ENCODE measurements at places on chromosomes 6 and 20. TPM values are rescaled to one million over a fixed set of nuclear protein-coding genes. Genes with fewer than 3 reads are reported as not detected.

The ZNF391 gene
- 3.7 TPM for total RNA-seq

The ACAT2 gene
- 108 TPM for total RNA-seq

The TTLL9 gene
- not detected for total RNA-seq

The PTPRT gene
- not detected for total RNA-seq

The MEA1 gene
- 115 TPM for total RNA-seq

The C20orf141 gene
- not detected for total RNA-seq

The GPR63 gene
- total RNA-seq: 1.3 TPM

The MLIP gene
- total RNA-seq: 1.4 TPM

The LPIN3 gene
- total RNA-seq: 23.5 TPM

The BNIP5 gene
- total RNA-seq: 0.94 TPM

The C20orf202 gene
- total RNA-seq: 0.22 TPM

The LSM2 gene
- 144 TPM for total RNA-seq

The CST4 gene
- not detected for total RNA-seq

The OPN5 gene
- not detected for total RNA-seq

The GCNT2 gene
- total RNA-seq: 14.3 TPM

The TMC2 gene
- not detected for total RNA-seq

The PCSK2 gene
- total RNA-seq: not detected

The C6orf15 gene
- total RNA-seq: not detected

The MMP24 gene
- 5.8 TPM for total RNA-seq

The OR2H1 gene
- not detected for total RNA-seq

The MUC22 gene
- not detected for total RNA-seq

The NKX2-2 gene
- total RNA-seq: not detected

The MDFI gene
- total RNA-seq: 23.9 TPM

The OGFRL1 gene
- 21.0 TPM for total RNA-seq

The ADAM33 gene
- total RNA-seq: not detected

The CD83 gene
- total RNA-seq: 5.1 TPM

The ZNF165 gene
- 6.3 TPM for total RNA-seq

The ARMH2 gene
- total RNA-seq: not detected

The TBX18 gene
- total RNA-seq: 49.2 TPM

The DEFB116 gene
- total RNA-seq: not detected

The RALGAPB gene
- 59.8 TPM for total RNA-seq

The ZSCAN16 gene
- total RNA-seq: 15.9 TPM

The FNDC11 gene
- not detected for total RNA-seq

The CASP8AP2 gene
- 24.3 TPM for total RNA-seq

The MAFB gene
- 0.17 TPM for total RNA-seq

The HFE gene
- total RNA-seq: 24.9 TPM

The COL10A1 gene
- total RNA-seq: not detected

The SGK2 gene
- 45.6 TPM for total RNA-seq

The PRR18 gene
- total RNA-seq: not detected
